CD4-positive, alpha-beta T cell treated with Interleukin-12 subunit alpha and Interleukin-12 subunit beta, for 1 hour (primary cell): ENCODE measurements at places on chromosomes 7 and 10.

DNA sequence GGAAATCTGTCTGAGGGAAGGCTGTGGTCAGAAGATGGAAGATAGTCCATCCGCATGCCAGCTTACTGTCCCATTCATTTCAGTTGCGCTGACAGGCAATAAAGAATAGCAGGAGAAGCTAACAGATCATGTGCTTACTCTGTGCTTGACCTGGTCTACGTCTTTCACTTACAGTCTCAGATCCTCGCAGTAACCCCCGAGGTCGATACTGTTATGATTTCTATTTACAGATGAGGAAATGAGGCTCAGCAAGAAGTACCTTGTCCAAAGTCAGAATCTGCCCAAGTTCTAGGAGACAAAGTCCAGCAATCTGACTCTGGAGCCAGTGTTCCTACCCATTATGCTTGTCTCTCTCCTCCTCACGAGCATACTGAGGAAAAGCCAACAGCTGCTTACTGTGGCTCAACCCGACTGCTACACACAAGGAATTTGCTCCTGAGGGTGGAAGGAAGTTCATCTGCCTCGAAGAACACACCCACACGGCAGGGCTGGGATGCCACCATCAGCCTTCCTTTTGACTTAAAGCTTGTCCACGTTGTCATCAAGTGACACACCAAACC is 74.2 kb downstream of the MINPP1 start:
- DNase-seq: no peak

GRCh38 chr7:11911900-11912299 is 79.9 kb upstream of the THSD7A start:
- DNase-seq: no peak

DNA sequence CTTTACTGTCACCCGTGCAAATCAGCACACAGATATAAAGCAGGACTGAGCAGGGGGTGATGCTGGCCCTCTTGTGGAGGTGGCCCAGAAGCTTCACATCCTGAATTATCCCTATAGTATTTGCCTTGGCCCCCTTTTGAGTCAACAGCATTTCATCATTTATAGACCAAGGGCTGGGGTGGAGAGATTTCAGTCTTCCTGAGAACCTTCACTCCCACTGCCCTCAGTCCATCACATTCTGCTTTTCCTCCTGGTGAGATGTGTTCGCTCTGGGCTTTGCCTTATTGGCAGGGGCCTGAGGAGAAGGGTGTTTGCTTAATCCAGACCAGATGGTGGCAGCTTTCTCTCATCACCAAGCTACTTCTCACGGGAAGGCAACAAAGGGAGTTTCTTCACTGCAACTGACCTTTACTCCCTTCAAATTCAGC is 47.7 kb downstream of the NOC3L start:
- no peak for DNase-seq

DNA sequence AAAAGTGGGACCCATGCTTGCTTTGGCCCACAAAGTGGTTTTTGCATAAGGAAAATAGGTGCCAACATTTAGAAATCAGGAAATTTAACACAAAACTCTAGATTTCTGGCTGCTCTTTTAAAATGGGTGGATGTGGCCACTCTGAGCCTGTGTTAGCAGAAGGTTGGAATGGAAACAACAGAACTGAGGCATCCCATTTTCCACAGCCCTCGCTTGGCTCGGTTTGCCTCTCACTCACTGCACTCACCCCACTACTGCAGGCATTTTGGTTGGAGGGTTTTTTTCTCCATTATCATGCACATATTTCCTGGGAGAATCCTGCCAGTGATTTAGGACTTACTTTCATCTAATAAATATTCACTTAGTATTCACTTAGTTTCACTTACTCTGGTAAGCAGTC is 178.9 kb downstream of the BICC1 start:
- DNase-seq: no peak

- DNase-seq: no peak
Observed at GRCh38 chr7:44756904-44757303, 8.3 kb downstream of the ZMIZ2 start.

- no peak for DNase-seq
Observed at GRCh38 chr10:10223131-10223530, 794.5 kb upstream of the CELF2 start.

- no peak for DNase-seq
Observed at GRCh38 chr10:29555091-29555745, 79.6 kb downstream of the SVIL start.

- DNase-seq: no peak
Observed at GRCh38 chr10:88076027-88076880, 212.8 kb downstream of the PTEN start.

GRCh38 chr10:117861329-117861728 is 185.4 kb downstream of the RAB11FIP2 start:
- no peak for DNase-seq

GRCh38 chr10:116809483-116810119 is 39.7 kb upstream of the ENO4 start:
- DNase-seq: no peak

GRCh38 chr10:12324530-12324929 is 24.8 kb upstream of the CAMK1D start:
- DNase-seq: no peak

- no peak for DNase-seq
Observed at GRCh38 chr7:110973196-110973990, 117.5 kb upstream of the LRRN3 start.

DNA sequence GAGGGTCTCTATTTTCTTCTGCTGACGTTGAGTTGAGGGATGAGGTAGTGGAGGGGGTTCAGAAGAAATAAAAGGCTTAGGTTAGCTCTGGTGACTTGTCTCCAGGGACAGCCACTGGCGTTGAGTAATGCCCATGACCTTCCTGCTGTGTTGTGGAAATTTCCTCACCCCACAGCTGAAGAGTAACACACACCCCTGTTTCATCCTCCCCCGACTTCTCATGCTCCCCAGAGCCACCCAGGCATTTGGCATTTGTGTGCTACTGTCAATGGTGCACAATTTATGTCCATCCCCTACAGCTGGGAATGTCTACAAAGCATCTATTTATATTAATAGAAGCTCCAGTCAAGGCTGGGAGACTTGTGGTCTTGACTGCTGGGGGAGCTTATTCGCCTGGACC is 4.7 kb upstream of the TMEM72 start:
- no peak for DNase-seq

DNA sequence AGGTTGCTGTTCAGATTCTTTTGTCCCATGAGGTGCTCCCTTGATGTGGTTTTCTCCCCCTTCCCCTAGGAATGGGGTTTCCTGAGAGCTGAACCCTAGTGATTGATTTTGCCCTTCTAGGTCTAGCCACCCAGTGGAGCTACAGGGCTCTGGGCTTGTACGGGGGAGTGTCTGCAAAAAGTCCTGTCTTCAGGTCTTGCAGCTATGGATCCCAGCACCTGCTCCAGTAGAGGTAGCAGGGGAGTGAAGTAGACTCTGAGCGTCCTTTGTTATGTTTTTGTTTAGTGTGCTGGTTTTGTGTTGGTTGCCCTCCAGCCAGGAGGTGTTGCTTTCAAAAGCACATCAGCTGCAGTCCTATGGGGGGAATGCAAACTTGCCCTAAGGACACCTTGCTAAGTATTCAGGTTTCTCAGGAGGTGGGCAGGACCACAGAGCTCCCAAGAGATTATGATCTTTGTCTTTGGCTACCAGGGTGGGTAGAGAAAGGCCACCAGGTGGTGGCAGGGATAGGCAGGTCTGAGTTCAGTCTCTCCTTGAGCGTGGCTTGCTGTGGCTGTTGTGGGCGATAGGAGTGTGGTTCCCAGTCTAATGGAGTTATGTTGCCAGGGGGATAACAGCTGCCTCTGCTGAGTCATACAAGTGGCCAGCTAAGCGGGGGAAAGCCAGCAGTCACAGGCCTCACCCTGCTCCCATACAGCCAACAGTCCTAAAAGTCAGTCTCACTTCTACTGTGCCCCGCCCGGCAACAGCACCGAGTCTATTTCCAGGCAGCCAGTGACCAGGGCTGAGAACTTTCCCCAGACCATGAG is 92.4 kb upstream of the JCAD start:
- DNase-seq: no peak

GRCh38 chr10:121452581-121452980 is 145.7 kb downstream of the FGFR2 start:
- no peak for DNase-seq

- DNase-seq: no peak
Observed at GRCh38 chr10:131134651-131135050, 176.9 kb downstream of the TCERG1L start.

GRCh38 chr7:12584930-12585329 is 14.4 kb downstream of the SCIN start:
- DNase-seq: no peak

DNA sequence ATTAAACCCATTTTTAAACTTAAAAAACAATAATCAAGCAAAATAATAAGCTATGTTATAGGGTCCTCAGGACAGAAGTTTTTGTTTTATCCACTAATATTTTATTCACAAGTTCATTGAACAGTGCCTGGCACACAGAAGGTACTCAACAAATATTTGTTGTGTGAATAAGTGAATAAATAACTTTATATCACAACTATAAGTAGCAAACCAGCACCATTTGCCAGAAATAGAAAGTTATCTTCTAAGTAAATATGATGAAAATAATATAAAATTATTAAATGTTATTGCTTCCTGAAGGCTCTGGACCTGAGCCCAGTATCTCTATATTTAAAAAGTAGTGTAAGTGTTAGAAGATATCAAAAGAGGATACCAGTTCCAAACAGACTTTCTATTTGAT is 29.1 kb upstream of the SEPTIN7 start:
- DNase-seq: no peak

DNA sequence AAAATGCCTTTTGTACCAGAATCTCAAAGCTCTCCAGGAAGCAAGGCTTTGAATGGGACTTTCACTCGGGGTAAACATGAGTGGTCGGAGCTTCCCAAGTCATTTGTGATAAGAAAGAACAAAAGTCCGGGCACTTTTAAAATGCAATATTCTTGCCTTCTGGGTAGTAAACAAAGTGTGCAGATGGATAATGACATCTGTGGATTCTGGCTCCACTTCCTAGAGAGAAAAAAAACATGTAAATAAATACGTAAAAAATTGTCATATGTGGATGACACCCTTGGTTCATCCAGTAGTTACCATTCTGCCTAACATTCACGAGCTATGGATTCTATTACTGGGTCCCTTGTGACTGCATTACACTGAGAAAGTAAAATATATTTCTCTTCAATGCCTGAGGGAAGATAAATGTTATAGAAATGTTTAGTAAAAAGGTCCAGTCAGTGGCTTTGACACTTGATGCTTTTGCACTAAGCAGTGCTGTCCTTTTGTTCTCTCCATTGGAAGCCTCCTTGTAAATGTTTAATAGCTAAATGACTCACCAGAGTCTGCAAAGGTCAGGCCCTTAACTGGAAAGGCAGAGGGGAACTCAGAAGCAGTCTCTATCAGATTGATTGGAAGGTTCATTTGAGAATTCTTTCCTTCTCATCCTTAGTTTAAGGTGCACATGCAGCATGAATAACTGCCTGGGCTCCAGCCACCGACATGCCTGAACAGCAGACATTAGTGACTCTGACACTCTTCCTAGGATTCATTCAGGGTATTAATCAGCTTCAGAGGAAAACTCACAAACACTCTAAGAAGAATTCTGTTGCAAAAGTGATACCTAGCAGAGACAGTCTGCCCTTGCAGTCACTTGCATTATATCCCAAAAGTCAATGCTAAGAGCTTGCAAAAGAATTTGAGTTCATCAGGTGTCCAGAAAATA is 11.7 kb upstream of the EDRF1 start:
- no peak for DNase-seq

- no peak for DNase-seq
Observed at GRCh38 chr7:50783303-50783702, 607 bp upstream of the GRB10 start.

GRCh38 chr10:84339025-84339424 is 10.6 kb downstream of the CCSER2 start:
- DNase-seq: no peak
